DMS153 (cell line): ENCODE measurements at places on chromosomes 7 and 10.
A peak's percentile ranks its signal among the peaks of the same experiment; 100 is the strongest.

- DNase-seq, result peak; percentile 62
Measured at GRCh38 chr7:32479574-32480200, 10.5 kb downstream of the LSM5 start.

GRCh38 chr10:73647875-73648651, 6.8 kb upstream of the MYOZ1 start:
- no peak for DNase-seq

GRCh38 chr7:121873289-121874194, 581 bp downstream of the PTPRZ1 start:
- no peak for DNase-seq

GRCh38 chr10:436013-436697, 253.3 kb downstream of the DIP2C start:
- DNase-seq, result peak; percentile 35

DNA sequence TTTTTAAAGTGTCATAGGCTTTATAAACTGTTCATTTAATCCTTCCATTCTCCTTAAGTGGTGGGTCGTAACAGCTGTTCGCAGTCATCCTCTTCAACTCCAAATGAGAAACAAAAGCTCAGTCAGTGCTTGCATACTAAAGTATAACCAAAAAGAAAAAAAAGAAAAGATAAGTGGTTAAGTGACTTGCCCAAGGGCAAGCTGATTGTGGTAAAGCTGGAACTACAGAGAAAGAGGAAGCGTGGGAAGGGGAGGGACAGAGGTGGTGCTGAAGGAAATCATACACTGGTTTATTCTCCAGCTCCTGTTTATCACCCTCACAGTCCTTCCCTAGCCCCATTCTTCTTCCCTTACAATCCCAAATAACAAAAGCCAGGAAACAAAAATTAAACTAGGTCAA, 29.6 kb downstream of the IDE start:
- peak; percentile 5 for DNase-seq

DNA sequence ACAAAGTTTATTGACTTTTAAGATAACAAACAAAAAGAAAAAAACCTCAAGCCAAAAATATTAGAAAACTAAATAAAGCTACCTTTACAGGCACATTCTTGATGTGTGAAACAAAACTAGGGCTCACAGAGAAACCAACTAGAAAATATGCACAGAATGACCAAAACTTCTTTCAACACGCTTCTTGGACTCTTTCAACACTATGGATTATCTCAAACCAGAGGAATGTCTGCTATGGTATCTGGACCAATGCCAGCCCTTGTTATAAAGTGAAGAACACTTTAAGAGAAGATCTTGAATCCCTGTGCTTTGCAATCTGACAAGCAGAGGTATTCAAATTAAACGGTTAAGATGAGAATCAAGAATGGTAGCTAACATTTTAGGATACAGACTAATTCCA, 76.6 kb downstream of the DNAJC1 start:
- DNase-seq, result no peak

DNA sequence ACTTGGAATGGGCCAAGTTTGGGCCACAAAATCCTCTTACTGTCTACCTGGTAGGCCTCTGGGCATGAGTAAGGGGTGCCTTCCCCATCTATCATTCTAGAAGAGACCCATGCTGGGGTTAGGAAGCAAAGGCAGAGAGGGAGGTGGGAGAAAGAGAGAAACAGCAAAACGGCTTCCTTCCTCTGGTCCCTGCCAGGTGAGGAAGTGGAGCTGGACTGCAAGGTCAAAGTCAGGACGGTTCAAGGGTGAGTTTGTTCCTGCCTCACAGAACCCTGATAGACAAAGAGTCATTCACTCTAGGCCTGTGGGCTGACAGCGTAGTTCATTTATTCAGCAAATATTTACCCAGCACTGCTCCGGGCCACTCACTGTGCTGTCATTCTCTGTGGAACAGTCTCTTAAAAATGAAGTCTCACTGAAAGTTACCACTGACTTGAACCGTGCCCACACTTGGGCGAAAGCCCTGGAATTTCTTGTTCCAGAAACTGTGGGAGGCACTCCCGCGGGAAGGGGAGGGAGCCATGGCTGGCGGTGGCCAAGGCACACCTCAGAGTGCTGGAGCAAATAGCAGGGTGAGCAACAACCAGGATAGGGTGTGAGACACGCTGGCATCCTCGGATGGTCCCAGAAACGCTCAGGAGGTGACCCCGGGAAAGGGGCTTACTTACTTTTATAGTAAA, 26.2 kb upstream of the ECHDC3 start:
- DNase-seq, result peak; percentile 1

DNA sequence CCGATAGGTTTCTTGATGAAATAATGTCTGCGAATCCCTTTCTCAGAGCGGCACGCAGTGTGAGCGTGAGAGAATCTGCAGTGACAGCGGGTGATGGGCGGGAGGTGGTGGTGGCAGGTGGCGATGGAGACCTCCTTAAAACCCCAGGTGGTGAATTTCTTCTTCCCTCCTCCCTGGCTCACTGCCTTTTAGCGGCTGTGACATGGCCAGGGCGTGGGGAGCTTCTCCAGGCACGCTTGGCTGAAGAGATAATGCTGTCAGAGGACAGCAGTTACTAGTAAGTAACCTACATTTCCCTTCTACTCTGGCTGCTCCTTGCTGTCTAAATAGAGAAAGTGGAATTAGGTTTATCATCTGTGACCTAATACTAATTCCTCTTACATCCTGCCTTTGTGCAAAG, 141.4 kb upstream of the INSYN2A start:
- no peak for DNase-seq

DNA sequence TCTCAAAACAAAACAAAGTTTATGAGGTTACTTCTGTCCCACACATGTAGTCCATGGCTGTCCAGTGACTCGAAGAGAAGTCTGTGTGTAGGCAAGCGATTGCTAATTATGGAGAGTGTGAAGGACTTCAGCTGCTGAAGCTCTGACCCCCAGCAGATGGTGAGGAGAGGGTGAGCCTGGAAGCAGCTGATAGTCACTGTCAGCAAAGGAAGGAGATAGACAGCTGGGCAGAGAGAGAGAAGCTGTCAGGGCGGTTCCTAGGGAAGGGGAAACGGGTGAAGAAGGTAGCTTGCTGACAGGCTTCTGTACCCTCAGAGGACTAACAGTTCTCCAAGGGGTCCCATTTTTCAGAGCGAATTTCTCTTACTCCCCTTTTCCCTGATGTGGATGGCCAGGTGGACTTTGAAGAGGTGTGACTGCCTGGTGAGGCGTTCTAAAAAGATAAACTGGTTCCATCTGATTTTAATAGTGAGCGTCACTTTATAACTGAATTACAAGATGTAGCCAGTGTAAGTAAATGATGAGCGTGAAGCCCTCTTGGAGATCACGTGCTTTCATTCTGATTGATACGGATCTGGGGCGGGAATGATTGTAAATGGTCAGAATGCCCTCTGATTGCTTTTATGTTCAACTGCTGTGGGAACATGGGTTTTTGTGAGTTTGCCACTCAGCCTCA, 12.1 kb downstream of the ZSCAN21 start:
- no peak for DNase-seq

DNA sequence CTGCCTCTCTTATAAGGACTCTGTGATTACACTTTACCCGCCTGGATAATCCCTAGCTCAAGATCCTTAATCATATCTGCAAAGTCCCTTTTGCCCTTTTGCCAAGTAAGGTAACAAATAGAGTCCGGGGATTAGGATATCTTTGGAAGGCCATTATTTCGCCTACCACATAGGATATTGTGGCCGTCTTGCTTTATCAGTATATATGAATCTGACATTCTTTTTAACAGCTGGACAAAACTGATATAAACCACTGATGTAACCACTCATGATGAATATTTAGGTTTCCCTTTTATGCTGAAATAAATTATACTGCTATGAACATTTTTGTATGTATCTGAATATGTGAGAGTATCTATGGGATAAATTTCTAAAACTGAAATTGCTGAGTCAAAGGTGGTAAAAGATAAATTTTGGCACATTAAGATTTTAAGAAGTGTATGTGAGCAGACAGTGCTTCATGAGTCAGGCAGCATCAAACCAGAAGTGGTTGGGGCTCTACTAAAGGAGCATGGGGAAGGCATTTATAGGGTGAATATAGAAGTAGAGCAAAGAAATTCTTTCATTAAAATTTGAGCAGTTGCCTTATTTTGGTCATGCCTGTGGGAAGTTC, 44.7 kb downstream of the AVL9 start:
- DNase-seq, result no peak

DNA sequence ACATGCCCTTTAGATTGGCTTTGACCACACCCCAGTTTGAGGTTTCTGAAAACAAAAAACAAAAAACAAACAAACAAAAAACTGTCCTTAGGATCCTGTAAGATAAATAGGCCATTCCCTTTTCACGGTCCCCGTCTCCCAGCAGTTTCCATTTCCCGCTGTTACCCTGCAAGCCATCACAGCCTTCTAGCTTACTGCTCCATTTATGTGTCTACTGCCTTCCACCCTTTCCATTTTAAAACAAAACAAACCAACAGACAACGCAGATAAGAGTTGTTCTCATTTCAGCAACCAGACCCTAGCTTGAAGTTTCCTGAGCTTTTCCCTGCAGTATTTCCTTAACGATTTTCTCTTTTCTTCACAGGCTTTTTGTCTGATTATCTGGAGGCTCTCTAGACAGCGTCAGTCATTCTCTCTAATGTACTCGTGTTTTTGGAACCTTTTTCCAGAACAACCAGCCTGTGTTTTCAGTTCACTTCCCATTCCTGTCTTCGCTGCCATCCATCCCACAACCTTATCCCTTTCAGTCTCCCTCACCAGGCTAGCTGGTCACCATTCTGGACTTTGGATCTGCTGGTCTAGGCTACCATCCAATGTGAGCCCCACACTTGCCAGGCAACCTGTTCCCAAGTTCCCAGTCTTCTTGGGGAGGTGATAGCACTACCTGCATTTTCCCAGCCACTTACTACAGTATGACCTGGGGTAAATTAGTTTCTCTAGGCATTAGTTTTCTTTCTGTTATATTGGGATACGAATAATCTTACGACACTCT, 317.3 kb upstream of the FZD1 start:
- DNase-seq, result no peak

DNA sequence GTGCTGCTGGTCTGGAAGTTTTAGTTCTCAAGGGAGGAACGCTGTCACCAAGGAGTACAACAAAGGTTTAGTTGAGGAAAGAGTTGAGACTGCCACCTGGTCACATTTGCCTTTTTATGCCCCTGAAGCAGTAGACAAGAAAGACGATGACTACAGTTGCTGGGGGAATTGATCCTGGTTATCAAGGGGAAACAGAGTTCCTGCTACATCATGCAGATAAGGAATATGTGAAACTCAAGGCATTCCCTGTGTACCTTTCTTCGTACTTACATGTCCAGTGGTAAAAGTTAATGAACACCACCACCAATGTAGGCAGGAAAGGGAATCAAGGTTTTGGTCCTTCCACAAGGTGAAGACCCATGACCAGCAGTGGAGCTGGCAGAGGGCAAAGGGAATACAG, 31.8 kb downstream of the SLC35B4 start:
- no peak for DNase-seq

- DNase-seq, result no peak
Measured at GRCh38 chr7:32036557-32036956, 33.6 kb downstream of the PDE1C start.

GRCh38 chr10:9957351-9957750, 1060.3 kb upstream of the CELF2 start:
- no peak for DNase-seq

DNA sequence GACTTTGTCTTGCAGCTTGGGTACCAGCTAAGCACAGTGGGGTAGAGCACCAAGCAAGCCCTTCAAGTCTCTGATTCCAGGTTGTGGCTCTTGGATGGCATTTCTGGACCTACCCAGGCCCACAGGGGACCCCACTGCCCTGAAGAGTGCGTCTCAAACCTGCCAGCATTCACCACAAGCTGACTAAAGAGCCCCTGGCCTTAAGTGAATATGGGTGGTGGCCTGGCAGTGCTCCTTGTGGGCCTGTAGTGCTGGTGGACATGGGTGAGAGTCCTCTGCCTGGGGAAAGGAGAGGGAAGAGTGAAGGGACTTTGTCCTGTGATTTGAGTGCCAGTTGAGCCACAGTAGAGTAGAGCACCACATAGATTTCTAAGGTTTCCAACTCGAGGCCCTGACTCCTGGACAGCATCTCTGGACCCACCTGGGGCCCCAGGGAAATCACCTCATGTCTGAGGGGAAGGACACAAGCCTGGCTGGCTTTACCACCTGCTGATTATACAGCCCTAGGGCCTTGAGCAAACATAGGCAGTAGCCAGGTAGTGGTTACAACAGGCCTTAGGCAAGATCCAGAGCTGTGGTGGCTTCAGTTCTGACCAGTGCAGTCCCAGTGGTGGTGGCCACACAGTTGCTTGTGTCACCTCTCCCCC, 23.7 kb downstream of the GSDME start:
- DNase-seq, result no peak

DNA sequence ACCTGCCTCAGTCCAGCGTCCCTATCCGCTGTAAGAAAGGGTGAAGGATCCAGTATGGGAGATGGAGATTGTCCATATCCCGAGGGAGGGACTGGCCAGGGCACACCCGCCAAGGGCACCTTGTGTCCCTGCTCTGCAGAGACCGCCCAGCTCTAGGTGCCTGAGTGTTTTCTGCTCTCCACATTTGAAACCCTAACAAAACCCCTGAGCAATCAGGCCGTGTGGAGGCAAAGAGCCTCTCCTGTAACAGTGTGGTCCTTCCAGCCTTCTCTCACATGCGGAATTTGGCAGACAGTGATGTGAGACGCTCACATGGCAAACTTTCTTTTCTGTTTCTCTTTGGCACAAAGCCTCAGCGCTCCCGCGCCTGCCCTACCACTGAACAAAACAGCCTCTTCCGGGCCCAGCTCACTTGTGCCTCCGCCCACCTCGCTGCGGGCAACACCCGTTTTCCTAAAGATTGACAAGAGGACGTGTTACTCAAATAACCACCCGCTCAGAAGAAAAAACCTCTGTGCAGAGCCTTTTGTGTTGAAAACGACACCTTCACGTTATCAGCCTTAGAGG, 514.8 kb downstream of the DNAJB6 start:
- DNase-seq, result peak; percentile 78

DNA sequence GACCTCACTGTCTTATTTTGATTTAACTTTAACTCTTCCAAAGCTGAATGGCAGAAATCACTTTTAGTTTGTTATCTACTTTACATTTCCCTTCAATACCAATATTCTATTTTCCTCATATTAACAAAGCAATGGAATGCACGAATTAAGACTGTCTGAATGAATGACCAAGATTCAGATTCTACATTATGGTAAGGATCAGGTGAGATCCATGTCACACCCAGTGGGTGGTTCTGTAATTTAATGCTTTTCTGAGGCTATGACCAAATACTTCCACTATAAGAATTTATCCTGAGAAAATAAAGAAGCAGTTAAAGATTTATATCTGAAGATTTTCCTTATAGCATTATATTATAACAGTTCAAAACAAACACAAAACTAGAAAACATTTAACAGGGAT, 90.2 kb upstream of the NUPR2 start:
- DNase-seq, result no peak

- DNase-seq, result no peak
Measured at GRCh38 chr10:79142064-79142491, 73.3 kb downstream of the ZMIZ1 start.
